Brain pericyte (primary cell): ENCODE measurements at places on chromosomes 11 and 22.

- no peak for DNase-seq
Observed at GRCh38 chr11:131074573-131074972, 158.3 kb upstream of the SNX19 start.

GRCh38 chr11:28338371-28338770 is 230.2 kb downstream of the METTL15 start:
- DNase-seq, result no peak

DNA sequence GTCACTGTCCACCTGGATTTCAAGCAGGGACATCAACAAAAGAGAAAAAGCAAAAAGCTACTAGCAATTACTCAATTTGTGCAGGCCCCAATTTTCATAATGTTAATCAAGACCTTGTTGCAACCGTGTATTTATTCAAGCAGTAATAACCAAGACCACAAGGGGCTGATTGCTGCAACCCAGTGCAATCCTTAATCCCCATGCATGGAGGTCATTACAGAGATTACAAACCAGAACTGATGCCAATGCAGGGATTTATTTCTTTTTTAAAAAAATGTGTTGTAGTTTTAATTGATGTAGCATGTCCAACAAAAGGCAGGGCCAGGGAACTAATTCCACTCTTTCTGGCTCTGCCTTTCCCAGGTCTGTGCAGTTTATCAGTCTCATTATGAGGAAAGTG is 18.4 kb downstream of the TECTA start:
- no peak for DNase-seq

DNA sequence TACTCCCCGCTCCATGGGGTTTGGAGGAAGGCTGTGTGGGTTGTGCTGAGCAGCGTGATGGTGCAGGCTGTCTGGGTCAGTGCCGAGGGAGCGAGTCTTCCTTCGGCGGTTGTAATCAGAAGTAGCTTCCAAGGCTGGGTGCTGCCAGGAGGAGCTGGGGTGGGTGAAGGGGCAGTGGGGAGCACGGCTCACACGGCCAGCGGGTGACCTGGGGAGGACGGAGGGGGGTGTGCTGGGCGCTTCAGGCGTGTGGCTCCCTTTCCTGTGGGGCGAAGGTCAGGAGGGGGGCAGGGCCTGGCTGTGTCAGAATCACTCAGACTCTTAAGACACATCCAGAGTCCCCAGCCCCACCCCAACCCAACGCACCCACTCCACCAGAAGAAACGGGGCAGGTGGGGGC is 60.2 kb downstream of the LRP5 start:
- DNase-seq, result no peak

DNA sequence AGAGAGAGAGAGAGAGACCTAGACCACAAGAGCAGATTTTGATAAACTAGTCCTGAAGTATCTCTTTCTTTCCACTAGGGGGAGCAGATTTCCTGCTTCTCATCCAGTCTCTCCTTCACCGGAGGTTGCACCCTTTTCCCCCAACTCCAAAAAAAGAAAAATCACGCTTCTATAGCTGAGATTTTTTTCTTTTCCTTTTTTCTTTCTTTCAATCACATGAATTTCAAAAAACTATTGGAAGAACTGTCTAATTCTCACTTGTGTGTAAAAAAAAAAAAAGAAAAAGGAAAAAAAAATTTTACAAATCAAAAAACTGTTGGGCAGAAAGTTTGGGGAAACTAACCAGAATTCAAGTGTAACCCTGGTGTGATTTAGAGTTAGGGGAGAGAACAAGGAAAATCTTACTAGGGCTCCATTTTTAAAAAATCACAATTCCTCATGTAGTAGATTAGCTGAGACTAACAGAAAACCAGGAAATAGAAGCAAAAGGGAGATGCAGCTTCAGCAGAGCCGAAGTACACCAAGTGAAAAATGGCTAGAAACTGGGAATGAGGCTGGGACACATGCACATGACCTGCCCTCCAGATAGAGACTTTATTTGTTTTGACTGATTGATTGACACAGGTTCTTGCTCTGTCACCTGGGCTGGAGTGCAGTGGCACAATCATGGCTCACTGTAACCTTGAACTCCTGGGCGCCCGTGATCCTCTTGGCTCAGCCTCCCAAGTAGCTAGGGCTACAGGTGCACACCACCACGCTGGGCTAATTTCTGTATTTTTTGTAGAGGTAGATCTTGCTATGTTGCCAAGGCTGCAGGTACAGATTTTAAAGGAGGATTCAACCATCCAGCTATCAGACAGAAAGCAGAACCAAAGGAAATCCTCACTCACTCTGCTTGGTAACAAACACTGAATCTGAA is 27.1 kb downstream of the SDHD start:
- no peak for DNase-seq

GRCh38 chr11:33737362-33737821 is 1.2 kb upstream of the CD59 start:
- DNase-seq, result no peak

GRCh38 chr22:45828841-45829240 is 148.1 kb downstream of the WNT7B start:
- DNase-seq, result no peak

DNA sequence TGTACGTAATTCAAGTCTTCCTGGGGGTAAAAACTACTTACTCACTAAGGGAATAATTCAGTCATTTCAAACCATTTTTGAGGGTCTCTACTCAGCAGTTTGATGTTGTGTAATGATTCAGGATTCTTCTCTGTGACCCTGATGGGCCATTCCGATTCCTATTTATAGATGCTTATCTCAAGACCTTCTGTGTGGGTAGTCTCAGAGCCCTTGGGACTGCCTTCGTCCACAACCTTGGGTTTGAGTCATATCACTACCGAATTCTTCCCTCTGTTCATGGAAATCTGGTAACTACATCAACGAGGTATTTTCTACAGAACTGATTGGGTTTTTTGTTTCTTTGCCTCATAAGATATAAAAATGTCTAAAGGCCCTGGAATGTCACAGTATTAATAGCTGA is 14.3 kb upstream of the CBX6 start:
- DNase-seq, result no peak

- DNase-seq, result peak; percentile 95
Observed at GRCh38 chr11:58578136-58578634, 678 bp upstream of the ZFP91 start.

- DNase-seq, result no peak
Observed at GRCh38 chr11:6498121-6498520, 1.0 kb downstream of the DNHD1 start.

DNA sequence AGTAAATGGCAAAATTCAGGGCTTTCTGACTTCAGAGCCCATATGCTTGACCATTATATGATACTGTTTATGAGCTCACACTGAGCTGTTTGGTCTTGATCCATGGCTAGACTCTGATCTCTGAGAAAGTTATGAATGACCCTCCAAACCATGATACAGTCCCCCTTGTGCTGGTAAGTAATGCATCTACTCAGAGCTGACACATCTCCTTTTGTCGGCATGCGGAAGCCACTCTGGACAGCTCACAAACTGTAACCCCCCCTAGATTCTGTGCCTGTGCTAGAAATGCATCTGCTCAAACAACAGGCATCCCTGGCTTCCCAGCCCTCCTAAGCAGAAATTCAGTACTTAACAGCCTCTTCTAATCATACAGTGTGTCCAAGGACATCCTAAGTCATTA is 150.8 kb upstream of the RAG2 start:
- no peak for DNase-seq

- no peak for DNase-seq
Observed at GRCh38 chr11:127733552-127733951, 733.0 kb upstream of the KIRREL3 start.

GRCh38 chr11:73629907-73630306 is 16.5 kb upstream of the PLEKHB1 start:
- DNase-seq, result no peak

DNA sequence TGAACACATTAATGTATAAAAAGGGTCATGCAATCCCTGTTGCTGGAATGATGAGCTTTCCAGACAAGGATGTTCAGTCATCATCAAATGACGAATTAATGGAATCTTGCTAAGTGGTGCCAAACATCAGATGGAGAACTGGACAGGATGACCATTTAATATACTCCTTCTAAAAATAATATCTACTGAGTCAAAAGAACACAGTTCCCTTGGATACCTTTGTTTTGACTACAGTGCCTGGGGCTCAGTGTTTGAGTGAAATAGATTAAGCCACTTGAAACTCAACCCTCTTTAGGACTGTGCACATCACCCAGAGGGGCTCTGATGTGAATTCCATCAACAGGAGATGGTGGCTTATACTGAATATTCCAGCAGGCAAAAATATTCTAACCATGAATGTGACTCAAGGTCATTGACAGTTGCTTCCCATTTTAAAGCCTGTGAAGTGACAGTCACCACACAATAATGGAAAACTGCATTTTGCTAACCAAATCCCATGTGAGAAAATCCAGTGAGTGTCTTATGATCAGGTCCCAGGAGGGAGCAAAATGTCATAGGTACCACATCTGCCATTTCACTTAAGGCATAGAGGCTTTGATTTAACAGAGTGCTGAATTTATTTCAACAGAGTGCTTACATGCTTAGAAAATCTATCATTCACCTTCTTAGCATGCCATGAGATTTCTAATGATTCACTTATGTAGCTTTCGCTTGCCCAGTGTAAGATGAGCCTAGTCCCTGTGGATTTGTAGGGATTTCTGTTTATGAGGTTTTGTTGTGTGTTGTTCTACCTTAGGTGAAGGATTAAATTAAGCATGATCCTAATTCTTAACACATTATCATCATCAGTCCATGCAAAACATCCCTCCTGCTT is 41.3 kb upstream of the SLN start:
- no peak for DNase-seq

- DNase-seq, result no peak
Observed at GRCh38 chr11:2269601-2270321, 627 bp downstream of the ASCL2 start.

DNA sequence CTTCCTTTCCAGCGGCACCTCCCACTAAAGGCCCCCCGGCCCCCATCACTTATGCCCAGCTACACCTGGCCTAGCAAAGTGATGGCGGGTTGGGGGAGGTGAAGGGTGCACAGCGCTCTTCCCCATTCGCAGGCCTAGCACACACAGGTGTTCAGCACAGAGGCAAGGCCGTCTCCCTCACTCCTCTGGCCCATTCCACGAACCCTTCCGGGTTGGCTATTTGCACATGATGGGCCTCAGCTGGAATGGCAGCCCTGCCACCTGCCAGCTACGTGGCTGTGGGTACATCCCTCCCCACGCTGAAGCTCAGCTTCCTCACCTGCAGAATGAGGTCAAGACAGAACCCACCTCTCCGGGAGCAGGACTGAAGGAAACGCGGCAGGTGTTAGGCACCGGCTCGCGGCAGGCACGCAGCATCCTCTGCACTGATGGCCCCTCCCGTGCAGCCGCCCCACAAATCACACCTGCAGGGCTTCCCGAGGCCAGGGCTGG is 4.8 kb downstream of the KIAA0930 start:
- no peak for DNase-seq
